HuH-7 (cell line): ENCODE measurements at places on chromosomes 6 and 20.

- DNase-seq: no peak
Observed at GRCh38 chr20:51591871-51592270, 49.4 kb upstream of the NFATC2 start.

- DNase-seq: no peak
Observed at GRCh38 chr6:118808793-118809638, 84.9 kb upstream of the ASF1A start.

GRCh38 chr6:129565366-129565765 is 144.6 kb downstream of the ARHGAP18 start:
- DNase-seq: no peak

GRCh38 chr6:46626228-46626909 is 26.2 kb downstream of the CYP39A1 start:
- DNase-seq: no peak

DNA sequence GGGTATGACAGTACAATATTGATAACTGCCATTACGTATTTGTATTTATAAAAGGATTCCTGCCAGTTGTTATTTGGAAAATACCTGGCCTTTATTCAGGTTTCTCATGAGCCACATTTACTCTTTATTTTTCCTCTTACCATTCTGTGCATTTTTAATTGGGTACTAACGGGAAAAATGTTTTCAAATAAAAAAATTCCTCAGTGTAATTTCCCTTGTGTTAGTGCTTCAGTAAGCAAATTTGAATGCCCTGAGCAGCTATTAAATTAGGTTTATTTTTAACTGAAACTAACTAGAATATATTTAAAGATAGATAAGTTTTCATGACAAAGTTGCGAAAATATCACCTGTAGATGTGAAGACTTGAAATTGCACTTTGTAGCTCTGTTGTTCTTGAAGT is 146.0 kb downstream of the PTCHD4 start:
- DNase-seq: no peak

DNA sequence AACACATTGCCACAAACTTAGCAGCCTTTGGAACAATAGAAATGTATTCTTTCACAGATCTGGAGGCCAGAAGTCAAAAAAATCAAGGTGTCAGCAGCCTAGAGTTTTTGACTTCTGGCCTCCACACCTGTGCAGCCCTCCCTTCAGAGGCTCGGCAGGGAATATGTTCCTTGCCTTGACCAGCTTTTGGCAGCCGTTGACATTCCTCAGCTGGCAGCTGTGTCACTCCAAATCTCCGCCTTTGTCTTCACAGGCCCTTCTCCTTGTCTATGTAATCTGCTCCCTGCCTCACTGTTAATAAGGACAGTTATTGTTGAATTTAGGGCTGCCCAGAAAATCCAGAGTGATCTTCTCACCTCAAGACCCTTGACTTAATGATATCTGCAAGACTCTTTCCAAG is 17.2 kb upstream of the AHI1 start:
- no peak for DNase-seq

DNA sequence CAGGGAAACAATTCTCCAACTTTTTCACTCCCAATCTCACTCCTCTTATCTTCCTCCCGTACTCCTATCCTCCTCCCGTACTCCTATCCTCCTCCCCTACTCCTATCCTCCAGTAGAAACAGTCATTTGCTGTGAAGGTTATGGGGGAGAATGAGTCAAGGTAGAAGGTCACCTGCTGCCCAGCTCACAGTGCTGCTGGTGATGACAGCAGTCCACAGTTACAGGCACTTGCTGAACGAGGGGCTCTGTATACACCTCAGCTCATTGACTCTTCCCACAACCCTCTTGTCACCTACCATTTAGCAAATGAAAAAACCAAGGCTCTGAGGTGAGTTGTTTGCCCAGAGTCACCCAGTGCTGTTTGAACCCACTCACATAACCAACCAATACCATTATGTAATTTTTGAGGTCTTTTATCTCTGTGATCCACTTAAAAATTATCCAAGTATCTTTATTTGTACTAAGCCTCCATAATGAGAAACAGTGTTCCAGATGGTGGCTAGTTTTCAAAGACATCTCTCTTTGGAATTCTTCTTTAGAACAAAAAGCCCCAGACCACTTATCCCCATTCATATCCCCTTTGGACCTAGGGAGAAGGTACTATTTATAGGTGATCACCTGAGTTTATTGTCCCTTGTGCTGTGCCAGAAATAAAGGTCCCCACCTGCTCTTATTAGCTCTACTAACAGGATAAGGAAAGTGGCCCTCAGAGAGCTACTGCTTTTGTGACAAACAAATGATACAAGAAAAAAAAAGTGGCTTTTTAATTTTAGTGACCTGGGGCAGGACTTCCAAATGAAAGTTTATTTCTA is 53.2 kb downstream of the PTPN1 start:
- DNase-seq: no peak

GRCh38 chr6:112013051-112013450 is 40.9 kb upstream of the CCN6 start:
- DNase-seq: no peak

DNA sequence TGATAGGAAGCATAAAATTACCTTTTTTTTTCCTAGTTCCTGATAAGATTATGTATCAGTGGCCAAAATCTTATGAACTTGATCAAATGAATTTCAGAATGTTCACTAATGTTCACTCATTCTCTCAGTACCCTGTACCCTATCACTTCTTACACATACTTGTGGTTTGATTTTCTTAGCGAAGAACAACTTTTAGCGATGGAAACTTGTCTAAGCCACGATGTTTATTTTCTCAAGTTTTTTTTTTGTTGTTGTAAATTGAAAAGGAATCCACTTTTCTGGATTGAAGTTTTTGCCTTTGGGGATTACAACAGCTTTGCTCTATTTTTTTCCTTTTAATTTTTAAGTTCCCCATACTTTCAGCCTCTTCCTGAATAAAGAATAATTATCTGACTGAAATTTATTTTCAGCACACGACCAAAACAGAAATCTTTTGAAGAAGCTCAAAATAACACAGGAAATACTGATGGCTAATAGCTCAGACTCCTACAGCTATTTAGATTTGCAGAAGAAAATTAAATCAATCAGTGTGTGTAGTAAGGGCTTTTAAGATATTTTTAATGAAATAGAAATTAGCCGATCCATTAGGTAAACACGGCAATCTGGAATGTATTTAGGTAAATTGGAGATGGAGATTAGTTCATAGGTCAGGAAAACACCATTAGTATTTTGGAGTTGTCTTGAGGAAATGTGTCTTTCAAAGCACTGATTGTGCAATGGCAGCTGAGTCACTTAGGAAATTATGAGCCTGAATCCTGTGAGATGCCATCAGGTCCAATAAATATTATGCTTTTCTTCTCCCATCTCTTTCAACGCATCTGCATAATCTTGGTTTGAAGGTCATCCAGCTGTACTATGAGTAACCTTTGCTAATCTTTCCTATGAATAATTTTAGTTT is 217.5 kb downstream of the GJA1 start:
- DNase-seq: no peak

- DNase-seq: no peak
Observed at GRCh38 chr6:25747477-25747876, 7.1 kb upstream of the SLC17A4 start.

DNA sequence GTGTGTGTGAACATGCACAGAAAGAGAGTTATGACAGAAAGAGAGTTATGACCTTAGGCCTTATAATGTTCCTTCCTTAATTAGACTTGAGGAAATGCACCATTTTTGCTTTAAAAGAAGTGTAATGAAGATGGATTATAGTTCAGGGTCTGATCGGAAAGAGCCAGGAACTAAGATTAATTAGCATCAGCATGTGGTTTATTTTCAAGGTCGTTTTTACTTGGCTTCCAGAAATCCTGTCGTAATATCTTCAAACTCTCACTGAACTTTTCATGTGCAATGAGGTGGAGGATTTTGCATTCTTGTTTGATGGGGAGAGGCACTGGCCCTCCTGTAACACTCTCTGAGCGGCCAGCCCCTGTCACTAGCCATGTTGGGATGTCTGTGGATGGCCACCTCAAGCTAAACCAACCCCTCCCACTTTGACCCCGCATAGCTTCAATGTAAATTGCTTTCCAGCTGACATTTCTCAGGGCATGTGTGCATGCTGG is 116.8 kb downstream of the CDC5L start:
- no peak for DNase-seq

DNA sequence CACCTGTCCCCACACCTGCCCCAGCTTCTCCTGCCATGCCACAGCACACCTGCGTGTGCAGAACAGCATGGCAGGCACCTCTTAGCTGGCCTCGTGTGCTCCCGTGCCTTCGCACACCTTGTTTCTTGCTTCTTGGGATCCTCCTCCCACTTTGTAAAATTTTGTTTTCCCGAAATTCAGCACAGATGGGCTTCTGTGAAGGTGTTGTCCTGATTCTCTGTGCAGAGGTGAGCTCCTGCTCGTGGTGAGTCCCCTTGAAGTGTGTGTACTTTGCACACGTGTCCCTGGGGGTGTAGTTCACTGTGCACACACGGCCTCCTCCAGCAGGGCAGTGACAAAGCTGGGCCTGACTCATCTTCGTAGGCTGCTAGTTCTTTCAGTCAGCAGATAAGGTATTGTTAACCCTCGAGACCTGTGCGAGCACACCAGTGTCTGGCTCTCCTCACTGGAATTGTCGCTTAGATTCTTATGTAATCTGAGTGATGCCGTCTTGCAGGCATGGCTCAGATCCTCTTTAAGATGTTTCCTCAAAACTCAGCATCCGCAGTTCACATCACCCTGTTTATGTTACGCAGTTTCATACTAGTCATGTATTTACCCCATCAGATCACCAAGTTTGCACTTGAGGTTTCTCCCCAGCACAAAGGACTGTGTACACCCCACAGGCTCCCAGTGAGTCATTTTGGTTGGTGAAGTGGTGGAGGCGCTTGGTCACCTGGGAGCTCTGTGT is 77.7 kb downstream of the CDYL start:
- DNase-seq: no peak

- DNase-seq: peak; percentile 93
Observed at GRCh38 chr20:46308258-46309157, at the start of gene CDH22. Gene CDH22 (minus strand): TSS chr20:46308498. CDS start chr20:46251294, 57,204 bp downstream.

- no peak for DNase-seq
Observed at GRCh38 chr6:142235791-142236190, 66.0 kb upstream of the ADGRG6 start.

GRCh38 chr20:41000628-41001027 is 28.0 kb upstream of the TOP1 start:
- no peak for DNase-seq

DNA sequence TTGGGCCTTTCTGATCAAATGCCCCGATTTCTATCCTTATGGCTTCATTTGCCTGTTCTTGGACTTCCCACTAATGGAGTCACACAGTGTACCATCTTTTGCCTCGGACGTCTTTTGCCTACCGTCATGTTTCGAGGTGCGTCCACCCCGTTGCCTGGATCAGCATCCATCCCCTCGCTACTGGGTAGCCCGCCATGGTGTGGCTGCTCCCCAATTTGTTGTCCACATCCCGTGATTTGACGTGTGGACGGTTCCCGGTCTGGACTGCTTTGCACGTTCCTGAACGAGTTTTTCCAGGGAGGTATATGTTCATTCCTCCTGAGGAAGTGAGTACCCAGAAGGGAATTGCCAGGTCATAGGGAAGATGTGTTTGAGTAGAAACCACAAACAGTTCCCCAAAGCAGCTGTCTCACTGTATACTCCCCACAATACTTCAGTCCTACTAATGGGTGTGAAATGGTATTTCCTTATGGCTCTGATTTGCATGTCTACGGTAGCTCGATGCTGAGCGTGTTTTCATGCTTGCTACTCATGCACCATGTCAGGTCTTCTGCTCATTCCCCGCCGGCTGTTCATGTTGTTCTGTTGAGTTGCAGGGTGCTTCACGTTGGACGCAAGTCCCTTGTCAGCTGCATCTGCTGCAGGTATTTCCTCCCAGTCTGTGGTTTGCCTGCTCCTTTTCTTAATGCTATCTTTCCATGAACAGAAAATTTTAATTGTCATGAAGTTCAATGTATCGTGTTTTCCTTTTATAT is 86.8 kb upstream of the AFDN start:
- DNase-seq: no peak

GRCh38 chr6:149851461-149852110 is 12.6 kb downstream of the LRP11 start:
- DNase-seq: no peak

DNA sequence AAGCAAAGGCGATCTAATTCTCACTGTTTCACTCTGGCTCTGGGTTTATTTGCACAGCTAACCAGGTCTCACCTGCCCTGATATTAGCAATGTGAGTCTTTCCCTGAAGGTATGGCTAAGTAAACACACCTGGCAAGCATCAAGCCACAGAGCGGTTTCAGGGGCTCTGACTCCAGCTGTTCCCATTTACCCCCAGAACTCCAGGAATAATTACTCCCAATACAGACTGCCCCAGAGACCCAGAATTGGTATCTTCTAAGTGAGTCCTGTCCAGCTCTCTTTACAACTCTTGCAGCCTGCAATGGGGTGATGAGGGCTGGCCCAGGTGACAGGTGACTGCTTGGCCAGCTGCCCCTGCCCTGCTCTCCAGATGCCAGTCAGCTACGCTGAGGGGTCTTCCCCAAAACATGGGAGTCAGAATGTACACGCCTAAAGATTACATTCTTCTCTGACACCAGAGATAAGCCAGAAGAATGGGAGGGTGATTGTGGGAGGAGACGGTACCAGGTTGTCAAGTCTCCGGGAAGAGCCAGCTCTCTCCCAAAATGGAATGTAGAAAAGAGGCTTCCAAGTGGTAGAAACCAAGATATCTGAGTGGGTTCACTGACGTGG is 4.9 kb upstream of the LRRN4 start:
- DNase-seq: no peak

- no peak for DNase-seq
Observed at GRCh38 chr6:124688369-124688768, 273.9 kb upstream of the RNF217 start.

DNA sequence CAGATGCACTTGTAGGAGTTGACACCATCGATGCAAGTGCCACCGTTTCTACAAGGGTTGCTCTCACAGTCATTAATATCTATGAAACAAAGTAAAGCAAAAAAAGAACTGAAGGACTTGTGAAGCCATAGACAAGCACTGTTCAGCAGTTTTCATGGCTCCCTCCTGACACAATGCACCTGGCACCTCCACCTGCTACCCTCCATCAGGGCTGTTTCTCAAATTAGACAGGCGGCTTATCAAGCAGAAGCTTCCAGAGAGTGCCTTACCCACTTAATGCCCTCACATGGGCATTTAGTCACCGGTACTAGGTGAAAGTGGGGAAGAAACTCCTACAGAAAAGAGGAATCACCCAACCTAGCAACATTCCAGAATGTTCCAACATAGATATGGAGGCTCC is 27.8 kb downstream of the JAG1 start:
- no peak for DNase-seq

- no peak for DNase-seq
Observed at GRCh38 chr20:3067139-3068014, 4.0 kb upstream of the OXT start.

- DNase-seq: no peak
Observed at GRCh38 chr6:52351879-52352238, 10.1 kb upstream of the PAQR8 start.

DNA sequence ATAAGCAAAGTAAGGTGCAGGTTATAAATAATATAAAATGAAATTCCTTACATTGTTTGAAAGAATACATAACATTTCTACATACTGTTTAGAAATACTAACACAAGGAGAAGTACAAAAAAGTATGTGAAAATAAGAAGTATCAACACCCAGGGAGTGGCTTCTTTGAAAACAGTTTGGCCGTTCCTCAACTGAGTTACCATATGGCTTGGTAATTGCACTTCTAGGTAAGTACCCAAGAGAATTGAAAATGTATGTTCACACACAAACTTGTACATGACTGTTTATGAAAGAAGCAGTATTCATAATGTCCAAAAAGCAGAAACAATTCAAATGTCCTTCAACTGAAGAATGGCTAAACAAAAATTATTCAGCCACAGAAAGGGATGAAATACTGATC is 30.7 kb downstream of the PAK5 start:
- DNase-seq: no peak

GRCh38 chr6:108535114-108535742 is 25.5 kb upstream of the FOXO3 start:
- no peak for DNase-seq

- DNase-seq: no peak
Observed at GRCh38 chr6:154106251-154106650, 67.2 kb downstream of the OPRM1 start.
